ENCODE measurements at places on chromosomes 2 and 18.

- DNase-seq = no peak
These were observed 14.3 kb upstream of the STAM2 start for GRCh38 chr2:152189622-152190495.

GRCh38 chr2:202718614-202719013, 83.8 kb downstream of the FAM117B start:
- no peak for DNase-seq

DNA sequence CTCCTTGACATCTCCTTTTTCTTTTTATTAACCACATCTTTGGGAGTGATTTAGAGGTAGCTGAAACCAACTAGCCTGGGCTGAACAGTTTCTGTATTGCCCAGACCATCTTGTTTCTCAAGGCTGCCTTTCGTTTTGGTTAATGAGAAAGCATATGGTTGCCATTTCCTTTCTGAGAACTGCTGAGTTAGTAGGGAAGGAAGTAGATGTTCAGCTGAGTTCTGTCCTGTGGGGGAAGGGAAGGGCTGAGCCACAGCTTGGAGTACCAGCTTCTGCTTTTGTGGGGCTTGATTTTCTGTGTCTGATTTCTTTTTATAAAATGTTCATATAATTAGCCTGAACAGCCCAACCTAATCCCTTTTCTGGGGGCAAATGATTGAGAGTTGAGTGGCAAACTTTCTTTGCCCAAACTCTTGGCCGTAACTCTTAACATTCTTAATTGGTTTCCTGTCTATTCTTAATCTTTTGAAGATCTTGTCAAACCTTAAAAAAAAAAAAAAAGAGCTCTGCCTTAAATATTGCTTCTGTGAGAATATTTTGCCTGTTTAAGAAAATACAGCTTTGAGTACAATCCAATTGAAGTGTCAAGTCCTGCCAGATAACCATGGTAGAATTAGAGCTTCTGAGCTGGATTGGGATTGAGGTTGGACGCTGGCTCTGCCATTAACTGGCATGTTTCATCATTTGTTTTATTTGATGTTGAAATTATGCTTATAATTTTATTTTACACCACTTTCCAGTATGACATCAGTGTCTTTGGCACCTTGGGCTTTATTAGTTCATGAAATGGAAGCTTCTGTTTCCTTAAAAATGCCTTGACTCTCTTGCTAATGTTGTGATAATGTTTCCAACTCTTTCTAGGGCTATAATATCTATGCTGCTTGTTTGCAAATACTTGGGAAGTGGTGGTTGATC, 1.9 kb upstream of the NABP1 start:
- DNase-seq = peak; percentile 70

DNA sequence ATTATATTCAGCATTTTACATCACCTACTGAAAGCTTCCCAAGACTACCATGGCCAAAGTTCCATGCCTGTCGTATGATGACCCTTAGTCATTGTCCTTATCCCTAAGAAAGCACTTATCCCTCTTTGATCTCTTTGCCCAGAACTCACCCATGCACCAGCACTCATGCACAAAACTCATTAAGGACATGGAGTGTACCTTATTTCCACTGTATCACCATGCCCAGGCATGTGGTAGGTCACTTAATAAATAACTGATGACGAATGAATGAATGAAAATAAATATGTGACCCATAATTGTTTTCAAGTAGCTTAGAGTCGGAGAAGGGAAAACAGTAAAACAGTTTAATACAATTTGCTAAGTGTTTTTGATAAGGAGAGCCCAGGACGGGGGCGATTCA, 220.1 kb downstream of the IKZF2 start:
- no peak for DNase-seq
